ENCODE measurements at places on chromosomes 7 and 10.

- DNase-seq = no peak
These were observed 18.7 kb upstream of the NCAPG2 start for GRCh38 chr7:158723266-158723665.

GRCh38 chr7:155395176-155395797 is 62.6 kb upstream of the EN2 start:
- no peak for DNase-seq

DNA sequence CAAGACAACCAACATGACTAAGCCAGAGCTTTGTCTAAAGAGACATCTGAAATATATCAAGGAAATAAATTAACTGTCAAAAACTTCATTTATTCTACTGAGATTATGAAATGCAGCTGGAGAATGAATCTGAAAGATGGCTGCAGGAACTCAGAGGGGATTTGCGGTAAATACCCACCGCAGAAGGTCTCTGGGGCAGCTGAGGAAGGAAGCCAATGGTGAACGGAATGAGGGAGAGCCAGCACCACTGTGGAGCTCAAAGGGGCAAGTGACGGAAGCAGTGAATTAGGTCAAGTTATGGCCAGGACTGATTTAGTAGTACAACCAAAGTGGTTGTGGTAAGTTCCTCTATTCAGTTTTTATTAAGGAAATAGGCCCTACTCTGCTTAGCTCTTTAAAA is 215.3 kb upstream of the GLI3 start:
- DNase-seq = no peak

DNA sequence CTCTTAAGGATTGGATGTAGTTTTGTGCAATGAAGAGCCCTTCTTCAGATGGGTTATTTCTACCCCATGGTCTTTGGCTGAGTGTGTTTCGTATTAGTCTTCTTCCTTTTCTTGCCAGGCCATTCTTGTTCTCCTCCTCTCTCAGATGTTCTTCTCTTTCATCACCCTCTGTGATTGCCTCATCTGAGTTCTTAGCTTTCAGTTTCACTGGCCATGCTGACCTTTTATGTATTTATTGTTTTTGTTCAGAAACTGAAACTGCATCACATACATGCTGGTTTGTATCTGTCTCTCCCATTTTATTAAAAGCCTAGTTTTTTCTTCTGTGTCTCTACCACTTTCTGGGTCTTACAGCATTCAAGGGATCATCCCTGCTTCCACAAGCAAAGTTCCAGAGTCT is 21.7 kb upstream of the PCGF5 start:
- DNase-seq = no peak

DNA sequence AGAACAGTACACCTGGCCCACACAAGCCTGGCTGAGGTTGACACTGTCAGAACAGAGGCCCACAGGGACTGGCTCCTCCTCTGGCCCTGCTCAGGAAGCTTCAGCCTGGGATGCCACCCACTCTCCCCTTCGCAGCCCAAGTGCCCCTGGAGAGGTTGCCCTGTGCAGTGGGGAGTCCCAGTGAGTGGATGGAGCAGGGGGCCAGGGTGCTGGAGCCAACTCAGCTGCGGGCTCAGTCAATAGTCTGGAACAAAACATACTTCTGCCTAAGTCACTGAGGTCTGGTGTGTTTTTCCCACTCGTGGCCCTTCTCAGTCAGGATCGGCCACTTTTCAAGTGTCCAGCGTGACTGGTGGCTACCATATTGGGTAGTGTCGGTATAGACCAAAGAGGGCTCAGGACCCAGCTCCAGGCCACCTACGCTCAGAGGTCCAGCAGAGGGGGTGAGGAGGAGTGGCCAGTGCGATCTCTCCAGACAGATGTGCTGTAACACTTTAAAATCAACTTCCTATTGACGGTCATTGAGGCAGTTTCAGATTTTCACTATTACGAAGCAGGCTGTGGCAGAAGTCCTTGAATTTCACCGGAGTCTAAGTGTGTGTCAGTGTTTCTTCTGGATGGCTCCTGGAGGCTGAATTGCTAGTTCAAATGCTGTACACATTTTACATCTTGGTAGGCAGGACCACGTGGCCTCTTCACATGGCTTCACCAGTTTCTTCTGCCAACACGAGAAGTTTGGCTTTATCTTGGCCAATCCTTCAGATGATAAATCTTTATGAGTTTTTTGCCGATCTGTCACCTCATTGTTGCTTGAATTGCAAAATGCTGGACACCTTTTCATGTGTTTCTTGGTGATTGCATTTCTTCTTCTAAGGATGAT is 994 bp upstream of the GCK start:
- no peak for DNase-seq

GRCh38 chr7:27603813-27604212 is 58.9 kb downstream of the HIBADH start:
- DNase-seq = no peak

DNA sequence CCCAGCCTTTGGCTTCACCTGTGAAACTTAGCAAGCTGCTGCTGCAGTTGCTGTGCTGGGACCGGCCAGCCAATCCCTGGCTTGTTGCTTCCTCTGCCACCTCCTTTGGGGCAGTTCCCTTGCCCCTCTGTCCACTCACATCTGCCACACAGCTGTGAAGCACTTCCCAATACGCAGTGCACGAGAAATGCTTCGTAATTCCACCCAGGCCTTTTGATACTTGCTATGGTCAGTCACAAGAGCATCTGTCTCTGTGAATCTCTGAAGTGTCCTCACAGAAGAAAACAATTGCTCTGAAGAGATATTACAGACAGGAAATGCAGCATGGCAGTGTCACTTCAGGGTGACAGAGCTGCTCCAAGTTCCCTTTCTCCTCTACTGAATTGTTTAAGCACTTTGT is 208.5 kb downstream of the PTEN start:
- no peak for DNase-seq

- DNase-seq = no peak
These were observed 5.5 kb downstream of the AFAP1L2 start for GRCh38 chr10:114398587-114399331.

DNA sequence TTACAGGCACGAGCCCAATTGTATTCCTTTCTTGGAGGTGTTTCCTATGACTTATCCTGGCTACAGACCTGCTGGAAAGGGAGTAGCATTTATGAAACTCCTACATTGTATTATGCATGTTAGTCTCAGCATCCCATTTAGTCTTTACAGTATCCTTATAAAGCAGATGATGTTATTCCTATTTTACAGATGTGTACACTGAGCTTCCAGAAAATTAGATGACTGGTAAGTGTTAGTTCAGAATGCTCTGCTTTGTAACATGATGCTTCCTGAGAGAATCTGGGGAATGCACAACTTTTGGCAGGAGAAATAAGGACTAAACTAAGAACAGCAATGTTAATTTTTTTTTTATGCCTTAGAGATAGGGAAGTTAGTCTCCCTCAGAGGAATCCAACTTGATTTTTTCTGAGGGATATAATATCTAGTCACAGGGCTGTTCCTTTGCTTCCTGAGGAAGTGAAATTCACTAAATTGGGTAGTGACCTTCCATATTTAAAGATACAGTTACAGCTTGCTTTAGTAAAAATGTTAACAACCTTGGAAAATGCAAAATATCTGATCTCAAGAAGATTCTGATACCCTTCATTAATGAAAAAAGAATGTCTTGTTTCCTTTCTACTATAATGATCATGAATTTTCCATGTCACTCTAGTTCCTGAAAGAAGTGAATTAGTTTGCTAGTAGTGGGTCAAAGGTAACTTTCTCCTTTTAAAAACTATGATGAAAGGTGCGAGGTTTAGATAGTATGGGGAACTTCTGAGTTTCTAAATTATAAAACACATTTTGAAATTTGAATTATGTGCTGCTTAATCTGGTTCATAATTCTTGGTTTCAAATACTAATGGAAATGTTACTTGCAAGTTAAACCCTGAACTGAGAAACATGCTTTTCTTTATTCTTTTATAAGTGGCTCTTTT is 194.0 kb upstream of the PRPS1L1 start:
- no peak for DNase-seq

GRCh38 chr7:40810274-40810673 is 675.5 kb downstream of the SUGCT start:
- no peak for DNase-seq

GRCh38 chr10:83373671-83374070 is 765.6 kb upstream of the GHITM start:
- DNase-seq = no peak

DNA sequence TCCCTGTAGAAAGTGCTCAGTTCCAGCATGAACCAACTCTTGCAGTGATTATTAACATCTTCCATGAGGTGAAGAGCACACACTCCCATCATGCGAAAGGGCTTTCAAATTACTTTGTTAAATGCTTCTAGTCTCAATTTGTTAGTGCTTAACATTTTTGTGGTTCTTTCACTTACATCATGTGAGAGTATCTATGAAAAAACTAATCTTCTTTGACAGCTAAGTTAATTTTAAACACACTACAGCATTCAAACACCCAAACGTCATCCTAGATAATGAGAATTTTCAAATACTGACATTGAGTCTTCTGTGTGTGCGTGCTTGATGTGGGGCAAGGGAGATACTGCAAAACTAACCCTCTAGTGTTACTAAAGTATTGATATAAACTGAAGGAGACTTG is 84.8 kb downstream of the ETV1 start:
- no peak for DNase-seq

DNA sequence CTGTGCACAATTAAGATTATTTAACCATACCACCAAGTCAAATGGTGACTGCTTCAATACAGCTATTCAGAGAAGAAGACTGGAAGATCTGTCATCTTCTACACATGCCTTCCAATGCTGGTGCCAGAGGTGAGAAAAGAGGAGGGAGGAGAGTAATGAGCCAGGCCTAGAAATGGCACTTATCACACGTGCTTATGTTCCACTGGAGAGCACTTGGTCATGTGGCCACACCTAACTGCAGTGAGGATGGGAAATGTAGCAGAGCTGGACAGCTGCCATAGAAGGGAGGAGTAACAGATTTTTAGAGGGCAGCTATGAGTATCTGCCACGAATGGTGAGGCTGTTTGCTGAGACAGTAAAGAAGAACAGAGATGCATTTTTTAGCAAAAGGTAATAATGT is 77.1 kb downstream of the MPLKIP start:
- DNase-seq = no peak

- no peak for DNase-seq
These were observed 10.8 kb downstream of the STAMBPL1 start for GRCh38 chr10:88890681-88891381.

- no peak for DNase-seq
These were observed 36.6 kb upstream of the CCAR1 start for GRCh38 chr10:68684413-68684812.

GRCh38 chr7:127021019-127021738 is 231.6 kb downstream of the GRM8 start:
- DNase-seq = no peak

DNA sequence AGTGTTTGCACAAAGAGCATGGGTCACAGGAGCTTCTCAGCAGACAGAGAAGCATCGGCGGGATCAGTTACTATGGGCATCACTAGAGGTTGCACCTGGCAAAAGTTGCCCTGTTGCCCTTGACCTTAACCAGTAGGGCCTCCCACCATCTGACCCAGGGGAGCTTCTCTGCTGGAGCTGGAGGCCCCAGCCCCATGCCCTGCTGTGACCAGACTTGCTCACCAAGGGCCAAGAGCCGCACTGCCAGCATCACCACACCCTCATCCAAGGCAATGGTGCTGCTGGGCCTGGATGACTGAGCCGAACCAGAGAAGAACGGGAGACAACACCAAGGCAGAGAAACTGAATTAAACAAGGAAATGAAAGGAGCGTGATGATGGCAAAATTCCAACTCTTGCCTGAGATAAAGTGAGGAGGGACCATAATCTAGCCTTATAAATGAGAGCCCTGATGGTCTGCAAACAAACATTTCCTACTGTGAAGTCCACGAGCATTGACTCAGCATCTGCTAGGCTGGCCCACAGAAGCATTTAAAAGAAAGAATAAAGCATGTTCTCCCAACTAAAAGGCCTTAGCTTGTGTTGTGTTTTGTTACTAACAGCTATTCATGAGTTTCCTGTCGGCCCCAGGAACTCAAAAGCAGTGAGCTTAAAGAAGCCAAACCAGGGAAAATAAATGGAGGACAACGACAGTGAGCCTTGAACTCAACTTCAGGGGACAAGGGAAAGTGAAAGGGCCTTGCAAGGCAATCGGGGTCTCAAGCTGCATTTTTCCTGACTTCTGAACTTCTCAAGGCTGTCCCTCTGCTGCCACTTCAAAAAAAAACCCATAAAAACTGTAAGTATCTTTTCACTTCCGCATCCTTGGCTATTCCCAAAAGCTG is 60.4 kb downstream of the AFAP1L2 start:
- DNase-seq = no peak

DNA sequence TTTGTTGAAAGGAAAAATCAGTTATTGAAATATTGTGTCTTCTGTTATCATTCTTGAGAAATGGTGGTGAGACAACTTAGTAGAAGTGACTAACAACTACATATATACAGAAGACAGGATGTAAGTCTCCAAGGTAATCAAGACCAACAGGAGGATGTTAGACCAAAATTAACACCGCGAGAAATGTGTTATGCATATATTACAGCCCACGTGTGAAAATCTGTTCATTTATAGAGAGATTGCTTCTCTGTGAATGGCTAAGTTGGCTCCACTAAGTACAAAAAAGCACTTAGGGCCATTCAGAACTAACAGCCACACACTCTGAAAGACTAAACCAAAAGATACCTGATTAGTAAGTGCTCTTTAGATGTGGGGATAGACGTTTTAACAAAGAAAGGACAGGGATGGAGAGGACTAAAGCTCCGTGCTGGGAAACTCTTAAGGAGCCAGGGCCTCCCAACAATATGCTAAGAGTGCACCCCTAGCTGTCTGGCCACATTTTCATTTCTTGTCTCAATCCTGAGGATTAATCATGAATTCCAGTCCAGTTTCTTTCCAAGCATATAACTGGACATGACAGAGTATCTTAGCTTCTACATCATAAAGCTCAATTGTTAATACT is 26.5 kb downstream of the HDAC9 start:
- no peak for DNase-seq

GRCh38 chr10:103833731-103834365 is 21.5 kb downstream of the SH3PXD2A start:
- no peak for DNase-seq

DNA sequence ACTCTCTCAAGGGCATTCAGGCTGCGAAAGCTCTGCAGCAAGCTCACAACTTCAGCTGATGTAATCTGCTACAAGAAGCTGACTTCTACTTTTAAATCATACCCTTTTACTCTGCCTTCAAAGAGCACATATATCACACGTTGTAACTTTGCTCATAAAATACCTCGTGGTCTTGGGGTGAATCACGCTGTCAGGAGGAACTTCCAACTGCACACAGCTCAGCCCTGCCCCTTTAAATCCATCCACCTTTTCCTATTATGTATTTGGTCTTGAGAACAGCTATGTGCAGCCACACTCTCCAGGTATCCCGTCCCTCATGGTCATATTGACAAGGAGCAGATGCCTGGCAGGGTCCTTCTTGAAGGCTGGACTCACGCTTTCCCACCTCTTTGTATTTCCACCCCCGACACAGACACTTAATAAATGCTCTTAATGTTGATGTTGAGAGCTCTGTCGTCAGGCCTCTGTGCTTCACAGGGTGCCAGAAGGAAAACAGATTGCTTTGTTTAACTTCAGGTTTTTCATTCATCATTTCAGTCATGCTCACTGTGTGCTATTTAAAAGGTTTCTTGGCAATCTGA is 47.6 kb downstream of the ICA1 start:
- DNase-seq = no peak

DNA sequence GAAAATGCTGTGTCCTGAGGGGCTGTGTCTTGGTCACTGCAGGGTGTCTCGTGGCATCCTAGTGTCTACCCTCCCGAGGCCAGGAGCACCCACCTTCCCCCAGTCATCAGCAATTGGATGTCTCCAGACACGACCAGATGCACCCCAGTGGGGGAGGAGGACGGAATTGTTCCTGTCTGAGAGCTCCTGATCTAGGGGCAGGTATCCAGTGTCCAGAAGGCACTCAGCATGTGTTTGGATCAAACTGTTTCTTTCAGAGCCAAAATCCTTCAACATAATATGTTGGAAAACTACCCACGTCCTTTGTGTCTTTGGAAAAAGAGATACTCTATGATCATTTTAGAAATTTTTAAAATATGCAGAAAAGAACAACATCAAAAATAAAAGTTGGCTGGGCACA is 16.9 kb downstream of the PRKRIP1 start:
- no peak for DNase-seq

All from activated CD4-positive, CD25-positive, alpha-beta regulatory T cell (primary cell).